ENCODE measurements at places on chromosomes 1 and 21.

DNA sequence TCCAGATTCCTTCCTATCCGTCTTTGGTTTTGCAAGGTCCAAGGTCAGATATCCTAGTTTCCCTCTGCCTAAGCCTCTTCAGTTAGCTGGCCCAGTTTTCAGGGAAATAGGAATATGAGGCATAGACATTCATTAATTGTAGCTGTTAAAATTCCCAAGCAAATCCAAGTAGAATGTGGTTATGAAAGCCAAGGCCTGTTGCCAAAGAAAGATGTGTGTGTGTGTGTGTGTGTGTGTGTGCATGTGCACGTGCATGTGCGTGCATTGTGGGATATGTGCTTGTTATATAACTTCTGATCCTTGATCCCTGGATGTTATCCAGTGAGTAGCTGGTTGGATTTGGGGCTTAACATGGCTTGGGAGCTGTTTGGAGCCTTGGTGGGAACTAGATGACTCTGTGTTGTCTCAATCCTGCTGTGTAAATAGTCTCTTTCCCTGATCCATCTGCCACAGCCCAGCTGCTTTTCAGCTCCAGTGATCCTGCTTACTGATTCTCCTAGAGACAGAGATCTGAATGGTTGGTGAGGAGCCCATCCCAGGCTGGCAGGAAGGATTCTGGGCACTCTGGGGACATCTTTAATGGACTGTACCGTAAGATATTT is 70.6 kb upstream of the GCLM start:
- no peak for DNase-seq

DNA sequence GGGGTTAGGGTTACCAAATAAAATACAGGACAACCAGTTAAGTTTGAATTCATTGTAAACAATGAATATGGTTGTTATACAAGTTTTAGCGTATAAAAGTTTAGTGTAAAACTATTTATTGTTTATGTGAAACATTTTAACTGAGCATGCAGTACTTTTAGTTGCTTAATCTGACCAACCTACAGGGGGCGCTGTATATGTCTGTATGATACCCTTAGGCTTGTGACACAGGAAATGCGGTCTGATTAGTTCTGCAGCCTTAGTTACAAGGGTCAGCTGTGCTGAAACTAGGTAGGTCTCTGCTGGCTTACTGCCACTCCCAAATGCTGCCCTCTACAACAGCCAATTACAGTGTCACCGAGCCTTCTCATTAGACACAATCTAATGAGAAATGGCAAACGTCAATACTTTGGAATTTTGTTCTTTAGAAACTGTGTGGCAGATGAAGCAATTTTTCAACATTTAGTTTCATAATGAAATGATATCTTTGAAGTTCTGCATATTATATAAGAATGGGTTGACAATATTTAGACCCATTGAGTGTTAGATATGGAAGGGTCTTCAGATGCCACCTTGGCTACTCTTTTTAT is 56.2 kb downstream of the NTNG1 start:
- DNase-seq, result no peak

GRCh38 chr21:39020751-39021477 is 162.3 kb downstream of the PSMG1 start:
- no peak for DNase-seq

GRCh38 chr1:2583871-2584351 is 2.7 kb upstream of the PRXL2B start:
- no peak for DNase-seq
